ENCODE measurements at places on chromosomes 16 and 17.

- no peak for DNase-seq
These were observed 806 bp downstream of the TBX21 start for GRCh38 chr17:47733674-47734410.

DNA sequence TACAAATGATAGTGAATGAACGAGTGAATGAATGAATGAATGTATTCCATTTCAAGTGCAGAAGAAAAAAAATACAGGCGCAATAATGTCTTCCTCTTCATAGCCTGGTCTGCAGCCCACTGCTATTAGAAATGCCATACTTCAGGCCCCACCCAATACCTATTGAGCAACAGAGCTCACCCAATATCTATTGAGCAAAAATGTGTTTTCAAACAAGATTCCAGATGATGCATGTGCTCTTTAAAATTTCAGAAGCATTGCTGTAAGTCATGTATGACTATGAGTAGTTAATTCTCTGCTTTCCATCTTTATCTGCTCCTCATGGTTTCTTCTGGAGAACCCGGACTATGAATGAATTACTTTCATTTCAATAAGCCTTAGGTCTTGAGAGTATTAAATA, 308.2 kb downstream of the XYLT1 start:
- DNase-seq, result no peak

- DNase-seq, result no peak
These were observed 254.1 kb upstream of the N4BP1 start for GRCh38 chr16:48864055-48864454.

DNA sequence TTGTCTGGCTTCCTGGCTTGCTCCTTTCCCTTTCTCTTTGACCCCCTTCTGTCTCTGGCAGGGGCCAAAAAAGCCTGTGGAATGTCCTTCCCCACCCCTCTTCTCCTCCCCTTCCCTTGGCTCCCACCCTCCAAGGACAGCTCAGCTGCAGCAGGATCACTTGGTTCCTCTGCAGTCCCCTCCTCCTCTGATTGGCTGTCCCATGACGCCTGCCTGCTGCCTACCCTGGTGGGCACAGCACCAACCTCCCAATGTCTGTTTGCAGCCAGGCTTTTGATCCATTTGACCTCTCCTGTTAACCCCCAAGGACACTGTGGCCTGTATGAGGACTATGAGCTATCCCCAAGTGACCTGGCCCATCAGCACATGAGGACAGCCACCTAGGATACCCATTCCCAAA, 14.8 kb upstream of the MTMR4 start:
- no peak for DNase-seq

GRCh38 chr16:11613381-11614303, 26.9 kb upstream of the LITAF start:
- DNase-seq, result no peak

DNA sequence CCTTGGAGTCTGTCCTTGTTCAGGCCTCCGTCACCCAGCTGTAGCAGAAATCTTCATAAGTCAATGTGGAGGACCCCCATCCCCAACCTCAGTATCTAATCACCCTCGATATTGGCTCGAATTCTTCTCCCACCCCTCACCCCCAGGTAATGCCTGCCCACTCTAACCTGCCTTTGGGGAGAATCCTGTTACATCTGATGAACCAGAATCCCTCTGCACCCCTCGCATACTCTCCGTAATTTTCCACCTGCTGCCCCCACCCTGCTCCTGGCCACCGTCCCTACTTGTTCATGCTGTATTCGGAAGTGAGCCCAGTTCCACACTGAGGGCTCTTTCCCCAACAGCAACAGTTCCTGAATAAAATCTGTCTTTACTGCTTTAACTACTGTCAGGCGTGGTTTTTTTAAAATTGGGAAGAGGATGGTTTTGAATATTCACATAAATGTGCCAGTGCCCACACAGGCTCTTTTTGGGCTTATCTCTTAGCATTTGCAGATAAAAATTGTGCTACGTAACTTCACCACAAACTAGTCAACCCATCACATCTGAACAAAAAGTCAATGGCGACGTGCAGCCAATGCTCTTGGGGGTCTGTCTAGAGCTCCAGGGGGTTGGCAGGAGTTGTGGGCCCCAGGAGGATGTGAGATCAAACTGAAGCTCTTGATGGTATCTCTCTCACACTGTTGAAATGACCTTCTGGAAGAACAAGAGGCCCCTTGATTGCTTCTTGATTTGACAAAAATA, 73.7 kb downstream of the NETO2 start:
- no peak for DNase-seq

GRCh38 chr17:46053911-46054534, 55.0 kb downstream of the STH start:
- no peak for DNase-seq

DNA sequence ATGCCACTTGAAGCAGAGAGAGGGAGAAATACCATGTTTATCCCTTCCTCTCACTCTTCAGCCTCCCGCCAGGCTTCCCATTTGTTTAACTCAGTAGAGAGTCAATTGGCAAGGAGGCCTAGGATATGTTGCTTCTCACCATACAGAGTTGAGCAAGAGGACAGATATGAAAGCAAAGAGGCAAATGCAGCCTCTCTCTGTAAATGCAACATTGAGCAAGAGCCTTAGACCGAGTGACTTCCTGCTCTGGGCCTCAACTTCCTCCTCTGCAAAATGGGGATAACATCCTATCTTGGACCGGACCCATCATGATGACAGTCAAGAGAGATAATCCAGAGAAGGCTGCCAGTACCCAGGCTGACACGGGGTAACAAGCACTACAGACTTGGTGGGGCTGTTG, 36.8 kb downstream of the SOCS1 start:
- DNase-seq, result no peak

- DNase-seq, result no peak
These were observed 6.4 kb upstream of the KRT28 start for GRCh38 chr17:40806131-40806530.

- no peak for DNase-seq
These were observed 10.6 kb upstream of the SCN4A start for GRCh38 chr17:63983320-63983719.

GRCh38 chr16:85983606-85984230, 84.8 kb downstream of the IRF8 start:
- DNase-seq, result no peak

- peak; percentile 91 for DNase-seq
These were observed 8.5 kb upstream of the THAP11 start for GRCh38 chr16:67833415-67834241.

DNA sequence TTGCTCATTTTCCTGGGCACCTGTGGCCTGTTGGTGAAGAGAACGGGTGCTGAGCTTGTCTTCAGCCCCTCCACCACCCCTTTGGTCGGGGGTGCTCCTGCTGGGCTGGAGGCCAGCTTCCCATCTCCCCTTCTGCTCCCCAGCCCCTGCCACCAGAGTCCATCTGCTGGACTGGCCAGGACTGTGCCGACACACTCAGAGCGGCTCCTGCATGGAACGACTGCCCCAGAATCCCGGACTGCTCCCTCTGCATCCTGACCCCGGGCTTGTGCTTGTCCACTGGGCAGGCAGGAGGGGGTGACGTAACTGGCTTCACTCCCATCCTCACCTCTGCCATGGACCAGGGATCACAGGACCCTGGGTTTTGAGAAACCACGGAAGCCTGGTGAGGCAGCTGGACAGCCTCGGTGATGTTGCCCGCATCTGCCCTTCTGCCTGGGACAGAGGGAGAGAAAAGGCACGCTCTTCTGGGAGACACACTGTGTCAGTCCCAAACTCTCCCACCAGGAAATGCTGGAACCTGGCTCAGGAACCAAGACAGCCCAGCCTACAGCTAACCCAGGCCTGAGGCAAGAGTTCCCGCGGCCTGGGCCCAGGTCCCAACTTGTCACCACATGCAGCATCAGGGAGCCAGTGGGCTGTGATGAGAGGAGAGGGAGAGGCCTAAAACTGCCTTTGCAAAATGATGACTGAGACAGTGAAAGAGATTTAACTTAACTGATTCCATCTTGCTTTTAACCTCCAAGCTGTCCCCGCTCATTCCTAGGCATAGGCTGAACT, 16.1 kb upstream of the GSDMA start:
- no peak for DNase-seq

GRCh38 chr16:66326991-66327513, 39.4 kb upstream of the CDH5 start:
- no peak for DNase-seq

DNA sequence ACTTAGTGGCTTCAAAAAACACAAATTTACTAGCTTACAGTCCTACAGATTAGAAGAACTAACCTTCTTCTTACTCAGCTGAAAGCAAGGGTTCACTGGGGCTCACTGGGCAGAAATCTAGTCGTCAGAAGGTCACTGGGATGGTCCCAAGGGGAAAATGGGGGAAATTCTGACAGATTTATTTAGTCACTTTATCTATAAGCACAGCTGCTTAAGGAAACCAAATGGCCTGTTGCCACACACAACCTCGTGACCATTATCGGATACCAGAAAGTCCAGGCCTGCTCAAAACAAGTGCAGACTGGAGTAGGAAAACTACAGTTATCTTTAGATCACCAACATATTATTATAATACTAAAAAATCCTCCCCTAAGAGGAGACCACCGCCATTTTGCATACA, 374.6 kb upstream of the ASIC2 start:
- no peak for DNase-seq

- DNase-seq, result no peak
These were observed 50.9 kb downstream of the CDH11 start for GRCh38 chr16:65070831-65071432.

GRCh38 chr17:65243838-65244625, 106.9 kb downstream of the RGS9 start:
- DNase-seq, result no peak

- no peak for DNase-seq
These were observed 58.5 kb downstream of the IQCK start for GRCh38 chr16:19776565-19776964.

- DNase-seq, result no peak
These were observed 170.2 kb downstream of the HS3ST3B1 start for GRCh38 chr17:14471052-14471451.

DNA sequence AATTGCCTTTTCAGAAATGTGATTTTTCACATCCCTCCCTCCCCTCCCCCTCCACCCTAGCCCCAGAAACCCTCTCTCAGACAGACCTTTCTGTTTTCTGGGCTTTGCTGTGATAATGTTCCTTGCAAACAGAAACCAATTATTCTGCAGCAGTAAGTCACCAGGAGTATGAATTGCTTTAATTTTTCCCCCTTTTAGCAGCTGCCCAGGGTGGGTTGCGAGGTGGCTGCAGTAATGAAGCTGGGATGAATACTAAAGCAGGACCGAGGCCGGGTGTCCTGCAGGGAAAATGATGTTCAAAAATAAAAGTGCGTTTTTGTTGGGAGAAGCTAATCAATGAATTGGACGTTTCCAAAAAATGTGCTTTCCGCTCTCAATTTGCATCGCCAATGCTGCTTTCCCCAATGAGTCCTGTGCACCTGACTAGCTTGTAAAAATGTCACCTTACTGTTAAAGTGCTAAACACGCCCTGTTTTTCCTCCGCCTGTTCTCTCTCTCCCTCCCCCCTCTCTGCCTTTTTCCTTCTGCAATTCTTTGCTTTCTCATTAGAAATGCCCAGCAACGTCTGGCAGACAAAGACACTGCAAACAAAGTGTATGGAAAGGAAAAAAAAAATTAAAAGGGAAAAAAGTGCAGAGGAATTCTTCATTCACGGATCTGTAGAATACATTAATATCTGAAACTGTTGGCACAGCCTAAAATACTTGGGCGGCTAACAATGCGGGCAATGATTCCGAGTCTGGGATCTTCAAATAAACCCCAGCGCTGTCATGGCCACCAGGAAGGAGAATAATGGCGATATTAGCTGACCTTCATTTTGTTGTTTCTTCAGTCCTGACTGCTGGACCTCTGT, 244.1 kb downstream of the STX8 start:
- no peak for DNase-seq

DNA sequence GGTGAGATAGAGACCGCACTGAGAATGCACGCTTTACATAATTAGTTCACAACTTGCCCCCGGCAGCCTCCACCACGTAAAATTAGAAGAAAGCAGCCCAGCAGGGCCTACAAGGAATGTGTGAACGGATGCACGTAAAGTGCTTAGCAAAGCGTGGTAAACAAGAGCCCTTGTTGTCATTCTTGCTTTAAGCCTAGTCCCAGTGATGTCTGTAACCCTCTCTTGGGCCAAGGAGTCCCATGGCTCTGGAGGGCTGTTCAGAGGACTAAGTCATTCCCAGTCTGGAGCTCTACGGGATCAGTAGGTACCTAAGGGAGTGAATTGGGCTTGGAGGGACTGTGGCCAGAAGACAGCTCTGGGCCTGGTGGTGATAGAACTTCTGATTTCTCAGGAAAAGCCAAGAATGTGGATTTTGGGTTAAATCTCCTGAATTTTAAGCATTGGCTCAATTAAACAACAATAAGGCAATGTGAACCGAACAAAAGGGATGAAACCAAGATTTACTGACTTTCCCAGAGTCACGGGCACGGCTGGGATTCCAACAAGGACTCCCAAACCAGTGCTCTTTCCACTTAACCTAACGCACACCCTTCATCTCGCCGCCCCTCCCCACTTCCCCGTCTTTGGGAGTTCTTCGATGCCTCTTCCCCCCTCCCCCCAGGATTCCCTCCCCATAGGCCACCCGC, 775 bp upstream of the CHP2 start:
- DNase-seq, result no peak

GRCh38 chr17:36602924-36603384, 1.6 kb downstream of the MRM1 start:
- peak; percentile 57 for DNase-seq

DNA sequence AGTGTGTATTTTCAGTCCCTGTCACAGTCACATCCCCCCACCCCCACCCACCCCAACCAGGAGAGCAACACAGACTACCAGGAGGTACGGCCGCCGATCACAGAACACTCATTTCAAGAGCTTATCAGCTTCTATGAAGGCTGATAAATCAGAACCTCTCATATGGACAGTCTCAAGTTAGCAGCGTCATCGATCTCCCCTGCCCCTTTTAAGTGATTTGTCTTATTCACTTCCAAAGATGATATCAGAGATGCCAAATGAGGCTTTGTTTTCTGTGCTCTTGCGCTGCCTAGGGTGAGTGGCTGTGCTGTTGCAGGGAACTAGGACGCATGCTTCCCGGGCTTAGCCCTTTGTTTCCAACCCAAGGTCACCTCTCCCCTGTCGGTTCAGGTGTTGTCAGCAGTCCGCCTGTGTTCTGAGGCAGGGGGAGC, 26.8 kb upstream of the PMFBP1 start:
- no peak for DNase-seq

GRCh38 chr16:57775661-57776469, 26.4 kb downstream of the KIFC3 start:
- no peak for DNase-seq

DNA sequence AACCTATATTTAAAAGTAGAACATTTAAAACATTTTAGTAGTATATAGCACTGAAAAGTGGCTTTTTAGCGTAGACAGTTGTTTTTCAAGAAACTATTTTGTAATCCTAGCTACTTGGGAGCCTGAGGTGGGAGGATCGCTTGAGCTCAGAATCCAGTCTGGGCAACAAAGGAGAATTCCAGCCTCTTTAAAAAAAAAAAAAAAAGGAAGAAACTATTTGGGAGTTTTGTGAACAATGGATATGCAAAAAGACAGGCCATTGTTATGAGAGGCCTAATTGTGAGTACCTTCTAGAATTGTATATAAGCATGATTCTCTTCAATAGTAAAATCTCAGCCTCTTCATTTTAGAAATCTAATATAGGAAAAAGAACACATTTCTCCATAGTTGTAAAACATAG, 17.6 kb downstream of the OMG start:
- no peak for DNase-seq

Measured in stimulated activated CD8-positive, alpha-beta memory T cell treated with anti-CD3 and anti-CD28 coated beads, Interleukin-7, amount 100 ng/mL, for 48 hours (primary cell).